Suprapubic skin (tissue), 4 donors: ENCODE measurements at places on chromosomes 7 and 10. TPM values are rescaled to one million over a fixed set of nuclear protein-coding genes. Genes with fewer than 3 reads are reported as not detected.

DNA sequence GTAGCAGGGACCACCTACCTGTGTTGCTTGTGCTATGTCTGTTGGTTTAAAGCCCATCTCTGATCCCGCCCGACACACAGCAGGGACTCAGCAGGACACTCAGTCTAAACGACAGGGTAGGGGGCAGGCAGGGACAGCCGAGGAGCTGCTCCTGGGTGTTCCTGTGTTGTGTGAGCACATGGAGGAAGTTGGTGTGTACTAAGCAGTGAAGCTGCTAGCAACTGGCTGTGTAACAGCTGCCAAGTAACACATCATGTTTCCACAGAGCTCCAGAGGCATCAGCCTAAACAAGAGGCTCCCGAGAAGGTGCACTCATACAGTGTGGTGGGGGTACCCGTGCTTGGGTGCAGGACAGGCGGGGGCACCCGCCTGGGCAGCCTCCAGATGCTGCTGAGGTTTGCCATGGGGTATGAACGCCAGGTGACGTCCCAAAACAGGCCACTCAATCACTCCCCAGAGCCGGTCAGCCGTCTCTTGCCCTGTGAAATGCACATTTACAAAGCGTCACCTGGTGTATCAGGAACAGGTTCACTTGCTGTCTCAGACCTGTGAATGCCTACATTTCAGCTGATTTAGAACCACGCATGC lies 59.6 kb downstream of the PTPRN2 start:
- DNase-seq: no peak

GRCh38 chr10:46091080-46091827 lies 45.2 kb upstream of the MSMB start:
- peak; percentile 40 for DNase-seq

DNA sequence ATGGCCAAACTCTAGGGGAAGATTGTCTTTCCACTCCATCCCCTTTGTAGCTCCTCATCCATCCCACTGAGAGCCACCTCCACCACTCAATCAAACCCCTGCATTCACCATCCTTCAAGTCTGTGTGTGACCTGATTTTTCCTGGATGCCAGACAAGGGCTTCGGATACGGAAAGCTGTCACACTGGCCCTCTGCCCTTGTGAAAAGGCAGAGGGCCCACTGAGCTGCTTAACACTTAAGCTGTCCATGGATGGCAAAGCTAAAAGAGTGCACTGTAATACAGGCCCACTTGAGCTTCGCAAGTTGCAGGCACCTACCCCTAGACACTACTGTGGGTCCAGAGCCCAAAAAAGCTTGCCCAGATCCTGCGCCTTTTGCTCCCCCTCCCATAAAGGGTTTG lies 237.2 kb downstream of the MAGI2 start:
- no peak for DNase-seq

Gene HKDC1
- not detected for total RNA-seq

Gene GTF2IRD1
- 26.8 TPM for total RNA-seq

Gene GLCCI1
- total RNA-seq: 37.7 TPM

Gene UBE3C
- 81.4 TPM for total RNA-seq
